ENCODE measurements at places on chromosomes 7 and 10.

- no peak for DNase-seq
Observed at GRCh38 chr7:45881280-45881758, 7.0 kb upstream of the IGFBP1 start.

DNA sequence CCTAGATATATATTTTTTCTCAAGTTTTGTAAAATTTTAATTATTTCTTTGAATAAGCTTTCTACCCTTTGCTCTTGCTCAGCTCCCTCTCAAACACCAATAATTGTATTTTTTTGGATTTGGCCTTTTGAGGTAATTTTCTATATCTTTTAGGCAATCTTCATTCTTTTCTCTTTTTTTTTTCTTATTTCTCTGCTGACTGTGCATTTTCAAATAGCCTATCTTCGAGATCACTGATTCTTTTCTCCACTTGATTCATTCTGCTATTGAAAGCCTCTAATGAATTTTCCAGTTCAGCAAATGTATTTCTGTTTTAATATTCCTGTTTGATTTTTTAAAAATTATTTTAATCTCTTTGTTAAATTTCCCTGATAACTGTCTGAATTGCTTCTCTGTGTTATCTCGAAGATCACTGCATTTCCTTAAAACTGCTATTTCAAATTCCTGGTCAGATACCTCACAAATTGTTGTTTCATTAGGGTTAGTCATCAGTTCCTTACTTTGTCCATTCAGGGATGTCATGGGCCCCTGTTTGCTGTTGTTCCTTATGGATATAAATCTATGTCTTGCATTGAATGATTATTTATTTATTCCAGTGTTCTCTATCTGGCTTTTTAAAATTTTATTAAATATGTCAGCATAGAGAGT lies 100.1 kb upstream of the UNC5B start:
- DNase-seq = no peak

DNA sequence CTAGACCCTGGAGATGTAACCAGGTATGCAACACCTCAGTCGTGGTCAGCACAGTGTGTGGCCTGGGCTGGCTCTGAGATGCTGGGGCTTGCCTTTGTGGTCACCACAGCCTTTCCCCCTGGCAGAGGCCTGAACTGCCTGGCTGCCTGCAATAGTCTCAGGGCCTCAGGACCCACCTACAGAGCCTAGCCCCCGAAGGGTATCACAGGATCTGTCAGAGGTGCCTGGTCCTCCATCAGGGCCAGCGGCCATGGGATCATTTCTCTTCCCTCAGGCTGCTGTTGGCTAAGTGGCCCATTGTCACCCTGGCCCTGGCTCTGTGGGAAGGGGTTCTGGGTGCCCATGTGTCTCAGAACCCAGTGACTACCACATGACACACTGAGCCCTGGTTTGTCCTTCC lies 141.6 kb downstream of the CYP26A1 start:
- DNase-seq = no peak

GRCh38 chr7:30142710-30143109 lies 7.9 kb downstream of the MTURN start:
- DNase-seq = no peak

GRCh38 chr10:79434821-79435251 lies 10.6 kb downstream of the ZCCHC24 start:
- no peak for DNase-seq

GRCh38 chr10:23280419-23281043 lies 64.1 kb downstream of the C10orf67 start:
- no peak for DNase-seq

DNA sequence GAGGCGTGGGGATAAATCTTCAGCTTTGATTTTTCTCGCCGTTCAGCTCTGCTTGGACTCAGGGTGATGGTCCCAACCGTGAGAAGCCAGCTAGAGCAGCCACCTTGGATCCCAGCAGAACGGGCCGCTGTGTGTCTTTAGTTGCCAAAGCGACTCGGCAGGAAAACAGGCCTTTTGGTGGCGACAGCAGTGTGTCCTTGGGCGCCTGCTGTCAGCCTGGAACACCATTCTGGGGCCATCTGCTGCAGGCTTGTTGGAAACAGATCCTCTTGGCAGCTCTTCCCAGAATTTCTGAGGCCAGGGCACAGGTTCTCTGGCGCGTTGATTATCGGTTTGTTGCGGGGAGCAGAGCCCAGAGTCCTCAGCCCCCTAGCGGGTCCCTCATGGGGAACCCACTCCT lies 97.6 kb downstream of the CUX1 start:
- no peak for DNase-seq

DNA sequence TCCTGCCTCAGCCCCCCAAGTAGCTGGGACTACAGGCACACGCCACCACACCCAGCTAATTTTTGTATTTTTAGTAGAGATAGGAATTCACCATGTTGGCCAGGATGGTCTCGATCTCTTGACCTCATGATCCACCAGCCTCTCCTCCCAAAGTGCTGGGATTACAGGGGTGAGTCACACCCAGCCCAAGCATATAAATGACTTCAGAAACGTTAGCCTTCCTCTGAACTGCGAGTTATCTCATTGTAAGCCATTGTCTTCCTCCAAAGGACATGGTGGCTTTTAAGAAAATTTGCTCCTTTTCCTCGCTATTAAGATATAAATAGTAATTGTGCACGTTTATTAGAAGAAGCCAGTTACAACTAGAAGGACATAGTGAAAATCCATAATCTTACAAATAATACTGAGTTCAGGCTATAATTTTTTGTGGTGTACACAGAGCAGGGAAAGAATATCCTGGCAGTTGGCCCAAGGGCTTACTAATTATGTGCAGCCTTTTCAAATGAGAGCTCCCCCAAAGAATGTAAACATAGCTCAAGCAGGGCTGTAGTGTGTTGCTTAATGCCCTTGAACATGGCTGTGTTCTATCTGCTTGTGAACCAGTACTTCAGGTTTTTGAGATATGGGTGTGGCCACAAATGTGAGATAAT lies 495.8 kb downstream of the PARD3 start:
- no peak for DNase-seq

DNA sequence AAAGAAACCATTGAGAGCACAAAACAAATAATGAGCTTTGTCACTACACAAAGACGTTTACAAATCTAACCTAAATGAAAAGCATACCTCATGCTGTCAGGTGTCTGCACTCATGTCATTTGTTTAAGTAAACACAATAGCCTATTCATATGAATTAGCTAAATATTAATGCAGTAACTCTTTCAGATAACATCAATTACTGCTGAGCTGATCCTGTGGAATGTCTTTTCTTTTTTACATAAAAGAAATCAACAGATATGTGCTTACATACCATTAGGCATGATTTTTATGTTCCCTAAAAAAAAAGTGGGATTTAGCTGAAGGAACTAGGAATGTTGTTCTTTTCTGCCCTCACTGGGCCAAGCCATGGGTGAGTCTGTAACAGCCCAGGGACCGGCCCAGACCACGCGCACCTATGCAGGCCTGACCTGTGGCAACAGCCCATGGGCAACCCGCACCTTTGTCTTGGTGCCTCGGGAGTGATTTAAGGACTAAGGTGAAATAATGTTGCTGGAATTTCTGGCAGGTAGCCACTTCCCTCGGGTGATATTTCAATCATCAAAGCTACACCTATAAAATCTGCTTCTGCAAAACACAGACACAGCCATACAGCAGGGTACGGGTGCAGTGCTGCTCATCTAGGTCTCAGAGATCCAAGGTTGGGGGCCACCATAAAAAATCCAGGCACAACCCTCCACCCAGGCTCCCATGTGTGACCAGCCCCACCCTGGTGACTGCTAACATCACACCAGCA lies 44.6 kb downstream of the FGFR2 start:
- DNase-seq = no peak

- DNase-seq = no peak
Observed at GRCh38 chr7:69176841-69177240, 421.4 kb upstream of the AUTS2 start.

- DNase-seq = no peak
Observed at GRCh38 chr10:80598084-80598798, 60.5 kb downstream of the SH2D4B start.

- DNase-seq = no peak
Observed at GRCh38 chr10:73398024-73398423, 15.8 kb downstream of the ANXA7 start.

- DNase-seq = peak; percentile 18
Observed at GRCh38 chr10:129035052-129035827, 431.8 kb upstream of the MGMT start.

DNA sequence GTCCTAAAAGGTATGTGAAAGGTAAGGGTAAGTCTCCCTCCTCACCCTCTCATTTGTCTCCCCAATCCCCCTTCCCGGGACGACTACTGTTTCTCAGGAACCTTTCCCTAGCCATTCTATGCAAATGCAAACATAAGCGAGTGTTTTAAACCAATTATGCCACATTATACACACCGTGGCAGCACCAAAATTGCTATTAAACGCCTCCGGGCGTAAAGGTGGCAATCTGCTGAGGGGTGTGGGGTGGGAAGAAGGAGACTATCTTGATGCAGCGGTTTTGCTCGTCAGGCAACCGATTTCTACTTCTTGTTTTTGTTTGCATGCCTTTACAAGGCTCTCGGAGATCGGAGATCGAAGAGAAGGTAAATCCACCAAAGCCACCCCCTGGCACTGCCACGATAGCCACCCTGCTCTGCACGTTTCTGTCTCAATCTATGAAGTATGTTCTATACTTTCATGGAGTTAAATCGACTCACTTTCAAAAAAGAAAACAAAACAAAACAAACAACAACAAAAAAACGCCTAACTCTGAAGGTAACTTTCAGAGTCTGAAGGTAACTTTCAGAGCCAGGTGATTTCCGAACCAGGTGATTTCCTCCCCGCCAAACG lies 46.0 kb upstream of the CDK1 start:
- DNase-seq = no peak

DNA sequence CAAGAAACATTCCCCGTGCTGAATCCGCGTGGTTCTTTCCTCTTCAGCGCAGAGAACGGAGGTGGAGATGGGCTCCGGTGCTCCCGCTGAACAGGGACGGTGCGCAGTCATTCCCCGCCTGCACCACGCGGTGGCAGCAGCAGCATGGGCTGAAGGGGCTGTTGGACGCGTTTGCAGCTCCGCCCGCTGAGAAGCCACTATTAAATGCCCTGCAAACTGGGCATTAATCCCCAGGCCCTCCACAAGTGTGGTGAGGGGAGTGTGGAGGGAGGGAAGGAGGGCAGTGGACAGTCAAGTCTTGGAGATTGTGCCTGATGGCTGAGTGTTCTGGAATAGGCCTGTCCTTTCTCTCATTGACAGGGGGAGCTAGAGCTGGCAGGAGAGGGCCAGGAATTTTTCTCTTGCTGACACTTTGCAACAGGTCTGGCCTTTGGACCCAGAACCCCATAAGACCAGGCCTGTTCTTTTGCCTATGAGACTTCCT lies 240.2 kb upstream of the INHBA start:
- DNase-seq = peak; percentile 45

DNA sequence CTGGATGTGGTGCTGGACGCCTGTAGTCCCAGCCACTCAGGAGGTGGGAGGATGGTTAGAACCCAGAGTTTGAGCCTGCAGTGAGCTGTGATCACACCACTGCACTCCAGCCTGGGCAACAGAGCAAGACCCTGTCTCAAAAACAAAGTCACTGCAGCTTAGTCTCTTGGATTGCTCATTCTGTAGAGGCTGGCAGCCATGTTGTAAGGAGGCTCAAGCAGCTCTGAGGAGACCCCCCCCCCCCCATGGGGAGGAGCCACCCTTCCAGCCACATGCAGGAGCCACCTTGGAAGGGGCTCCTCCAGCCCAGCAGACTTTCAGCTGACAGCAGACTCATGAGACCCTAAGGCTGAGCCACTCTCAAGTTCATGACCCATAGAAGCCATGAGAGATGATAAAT lies 68.4 kb downstream of the FOXL3 start:
- DNase-seq = no peak

DNA sequence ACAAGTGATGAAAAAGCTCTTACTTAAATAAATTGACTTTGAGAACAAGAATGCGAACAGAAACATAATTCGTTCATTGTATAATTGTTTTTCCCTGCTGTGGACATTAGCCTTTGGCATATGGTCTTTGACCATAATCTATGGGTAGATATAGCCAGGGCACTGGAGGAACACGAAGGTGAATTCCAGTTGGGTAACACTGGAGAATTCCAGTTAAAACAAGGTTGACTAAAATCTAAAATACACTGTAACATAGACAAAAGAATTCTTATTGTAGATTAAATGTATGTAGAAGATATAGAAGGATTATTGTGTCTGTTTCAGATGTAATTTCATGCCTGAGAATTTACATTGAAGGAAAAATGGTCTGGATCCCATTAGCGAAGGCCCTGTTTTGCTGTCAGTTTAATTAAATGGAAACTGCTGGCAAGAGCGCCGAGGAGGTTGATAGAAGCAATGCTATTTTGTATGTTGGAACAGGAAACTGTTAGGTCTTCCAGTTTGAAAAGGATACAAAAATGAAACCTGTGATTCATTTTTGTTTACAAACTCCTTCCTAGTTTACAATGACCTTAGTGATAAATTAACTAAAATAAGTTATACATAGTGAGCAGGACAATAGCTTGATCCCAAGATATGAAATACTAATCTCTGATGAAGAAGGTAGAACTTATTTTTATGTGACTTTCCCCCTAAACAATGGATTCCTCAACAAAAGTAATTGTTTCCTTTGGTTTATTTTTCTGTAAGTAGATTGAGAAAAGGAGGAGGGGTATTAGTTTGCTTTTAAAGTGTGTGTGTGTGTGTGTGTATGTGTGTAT lies 68.9 kb downstream of the ARID5B start:
- no peak for DNase-seq

DNA sequence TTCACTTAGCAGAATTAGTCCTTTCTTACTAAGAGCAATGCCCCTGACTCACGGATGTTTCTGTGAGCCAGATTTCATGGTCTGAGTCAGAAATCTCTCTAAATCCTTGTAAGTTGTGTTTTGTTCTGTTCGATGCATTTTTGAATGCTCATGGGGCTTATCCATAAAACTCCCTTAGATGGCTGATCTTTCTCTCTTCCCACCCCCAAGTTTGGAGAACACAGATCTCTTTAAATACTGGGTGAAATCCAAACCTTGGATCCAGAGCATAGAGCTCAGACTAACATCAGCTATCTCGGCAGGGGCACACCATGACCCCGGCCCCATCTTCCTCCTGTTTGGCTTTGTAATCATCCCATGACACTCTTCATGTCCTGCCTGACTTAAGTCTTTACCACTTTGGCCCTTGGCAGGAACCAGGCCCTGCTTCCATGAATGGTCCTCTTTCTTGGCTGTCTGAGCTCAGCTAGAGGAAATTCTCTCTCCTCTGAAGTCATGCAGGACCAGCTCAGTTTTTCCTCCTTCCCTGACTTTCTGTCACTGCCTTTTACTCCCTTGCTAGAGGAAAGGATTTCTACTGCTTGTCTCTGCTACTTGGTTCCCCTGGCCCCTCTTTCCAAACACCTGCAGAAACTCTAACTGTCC lies 120.4 kb upstream of the RAB11FIP2 start:
- no peak for DNase-seq

GRCh38 chr7:70034999-70035398 lies 436.7 kb downstream of the AUTS2 start:
- DNase-seq = no peak

- no peak for DNase-seq
Observed at GRCh38 chr7:108012499-108013430, 9.8 kb upstream of the LAMB1 start.

DNA sequence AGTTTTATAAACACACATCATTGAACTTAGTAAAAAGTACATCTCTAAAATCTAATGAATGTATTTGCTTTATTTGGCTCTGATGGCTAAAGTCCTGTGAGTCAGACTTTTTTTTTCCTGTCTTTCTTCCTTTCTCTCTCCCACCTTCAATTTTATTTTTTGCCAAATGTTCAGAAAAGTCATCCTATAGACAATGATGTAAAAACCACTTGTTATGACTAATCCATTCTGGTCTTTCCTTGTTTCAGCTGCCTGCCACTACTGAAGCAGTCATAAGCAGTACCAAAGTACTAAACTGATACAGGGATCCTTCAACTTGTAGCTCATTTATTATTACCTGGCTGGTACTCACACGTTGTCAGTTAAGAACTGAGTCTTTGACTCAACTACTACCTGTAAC lies 23.9 kb downstream of the HECTD2 start:
- DNase-seq = no peak

Data from activated CD8-positive, alpha-beta memory T cell treated with anti-CD3 and anti-CD28 coated beads for 1 hour (primary cell).